Activated B cell treated with CpG ODN at 0.5 μM for 24 hours (primary cell): ENCODE measurements at places on chromosomes 5 and 9. TPM values are rescaled to one million over a fixed set of nuclear protein-coding genes. Genes with fewer than 3 reads are reported as not detected.

DNA sequence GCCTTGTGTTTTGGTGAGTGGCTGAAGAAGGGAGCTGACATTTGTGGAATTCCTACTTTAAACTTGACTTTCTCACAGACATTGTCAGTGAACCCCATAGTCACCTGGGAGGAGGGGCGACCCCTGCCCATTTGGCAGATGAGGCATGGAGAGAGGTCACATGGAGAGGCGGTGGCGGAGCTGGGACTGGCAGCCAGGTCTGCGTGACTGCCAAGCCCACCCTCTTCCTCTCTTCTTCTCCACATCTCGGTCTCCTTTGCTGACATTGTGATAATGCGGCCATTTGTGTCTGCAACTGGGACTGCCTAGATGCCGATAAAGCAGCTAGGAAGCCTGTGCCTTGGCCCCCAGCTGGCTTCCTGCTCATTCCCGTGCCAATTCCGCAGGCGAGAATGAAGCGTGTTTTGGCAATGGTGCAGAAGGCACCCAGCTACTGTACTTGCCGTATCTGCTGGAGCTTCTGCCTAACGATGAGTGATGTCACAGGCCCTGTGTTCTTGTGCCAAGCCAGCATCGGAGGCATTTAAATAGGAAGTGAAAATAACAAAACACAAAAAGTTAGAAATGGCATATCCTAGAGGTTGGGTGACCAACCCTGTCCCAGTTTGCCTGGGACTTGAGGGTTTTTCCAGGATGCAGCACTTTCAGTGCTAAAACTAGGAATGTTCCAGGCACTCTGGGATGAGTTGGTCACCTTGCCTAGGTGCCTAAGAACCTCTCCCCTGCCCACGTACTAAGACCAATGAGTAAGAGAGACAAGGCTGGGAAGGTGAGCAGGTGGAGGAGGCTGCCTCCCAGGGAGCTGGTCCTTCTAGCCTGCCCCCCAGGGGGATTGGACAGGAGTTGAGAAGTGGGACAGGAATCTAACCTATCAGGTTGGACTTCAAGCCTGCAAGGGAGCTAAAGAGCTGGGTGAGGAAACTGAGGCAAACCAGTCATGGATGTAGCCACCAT is 23.6 kb downstream of the OLFML2A start:
- H3K4me3 ChIP-seq, result peak overlapping the region; percentile 64
- DNase-seq, result peak; percentile 30
- peak overlapping the region; percentile 94 for H3K27ac ChIP-seq
- no peaks in the 10 kb centered on the region for H3K36me3 ChIP-seq
- H3K4me1 ChIP-seq, result peaks cover 40% of the 10 kb centered on the region

DNA sequence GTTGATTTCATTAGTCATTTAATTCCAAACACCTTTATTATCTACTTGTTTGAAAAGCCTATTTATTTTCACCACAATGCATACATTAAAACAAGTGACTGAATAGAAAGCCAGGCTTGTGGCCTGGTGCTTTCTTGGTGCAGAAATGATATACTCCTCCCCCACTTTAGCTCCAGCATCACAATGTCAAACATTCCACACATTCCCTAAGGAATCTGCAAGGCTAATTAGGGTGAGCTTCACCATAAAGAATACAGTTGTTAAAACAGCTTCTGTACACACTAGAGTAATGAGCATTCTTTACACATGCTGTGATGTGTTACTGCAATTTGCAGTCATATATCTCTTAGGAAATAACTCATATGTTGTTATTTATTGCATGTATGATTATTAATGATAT is 705.7 kb downstream of the CETN3 start:
- H3K27ac ChIP-seq, result no peak overlapping the region
- no peak overlapping the region for H3K4me3 ChIP-seq
- no peak for DNase-seq

GRCh38 chr5:133403741-133404364 is 208.5 kb downstream of the FSTL4 start:
- H3K36me3 ChIP-seq, result no peaks in the 10 kb centered on the region
- H3K4me1 ChIP-seq, result peaks cover 11% of the 10 kb centered on the region
- no peak overlapping the region for H3K4me3 ChIP-seq
- no peak overlapping the region for H3K27ac ChIP-seq
- no peaks in the 10 kb centered on the region for H3K27me3 ChIP-seq

The TGFBI gene
- total RNA-seq, result 1.1 and 1.3 TPM in 2 replicates

DNA sequence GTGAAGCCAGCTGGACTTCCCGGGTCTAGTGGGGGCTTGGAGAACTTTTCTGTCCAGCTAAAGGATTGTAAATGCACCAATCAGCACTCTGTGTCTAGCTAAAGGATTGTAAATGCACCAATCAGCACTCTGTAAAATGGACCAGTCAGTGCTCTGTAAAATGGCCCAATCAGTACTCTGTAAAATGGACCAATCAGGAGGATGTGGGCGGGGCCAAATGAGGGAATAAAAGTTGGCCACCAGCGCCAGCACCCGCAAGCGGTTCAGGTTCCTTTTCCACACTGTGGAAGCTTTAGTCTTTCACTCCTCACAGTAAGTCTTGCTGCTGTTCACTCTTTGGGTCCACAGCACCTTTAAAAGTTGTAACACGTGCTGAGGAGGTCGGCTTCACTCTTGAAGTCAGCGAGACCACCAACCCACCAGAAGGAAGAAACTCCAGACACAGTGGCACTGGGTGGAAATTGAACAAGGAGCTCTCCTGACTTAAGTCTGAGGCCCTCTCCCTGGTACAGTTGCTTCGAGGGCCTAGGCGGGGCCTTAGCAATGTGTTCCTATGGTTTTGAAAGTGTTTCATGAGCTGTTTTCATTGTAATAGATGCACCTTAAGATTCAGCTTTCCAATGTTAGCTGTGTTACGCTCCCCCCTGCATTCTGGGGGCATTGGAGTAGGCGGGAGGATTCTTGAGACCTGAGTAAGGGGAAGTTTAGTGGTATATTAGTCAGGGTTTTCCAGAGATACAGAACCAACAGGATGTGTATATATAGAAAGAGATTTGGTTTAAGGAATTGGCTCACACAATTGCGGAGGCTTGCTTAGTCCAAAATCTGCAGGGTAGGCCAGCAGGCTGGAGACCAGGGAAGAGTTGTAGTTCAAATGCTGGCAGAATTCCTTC is 21.5 kb upstream of the MYO10 start:
- no peaks in the 10 kb centered on the region for H3K36me3 ChIP-seq
- H3K27me3 ChIP-seq, result no peaks in the 10 kb centered on the region

DNA sequence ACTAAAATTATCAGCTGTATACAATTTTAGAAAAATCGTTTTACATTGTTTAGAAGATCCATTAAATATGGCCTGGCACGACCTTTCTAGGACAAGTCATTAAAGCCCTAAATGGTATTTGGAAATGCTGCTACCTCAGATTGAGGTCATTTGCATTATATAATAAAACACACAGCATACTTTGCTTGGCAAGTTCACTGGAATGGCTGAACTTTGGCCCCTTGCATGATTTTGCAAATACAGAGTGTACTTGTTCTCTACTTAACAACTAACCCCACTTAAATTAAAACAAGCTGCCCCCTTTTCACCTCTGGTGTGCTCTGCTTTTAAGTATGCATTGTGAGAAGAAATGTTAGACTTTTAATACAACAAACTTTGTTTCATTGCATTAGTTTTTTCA is 860.1 kb downstream of the PTPRD start:
- no peaks in the 10 kb centered on the region for H3K36me3 ChIP-seq
- no peak overlapping the region for H3K4me3 ChIP-seq
- H3K27me3 ChIP-seq, result peaks cover 3% of the 10 kb centered on the region

- no peak overlapping the region for H3K4me3 ChIP-seq
- H3K27me3 ChIP-seq, result no peaks in the 10 kb centered on the region
- peaks cover 86% of the 10 kb centered on the region for H3K36me3 ChIP-seq
- no peaks in the 10 kb centered on the region for H3K4me1 ChIP-seq
- no peak overlapping the region for H3K27ac ChIP-seq
Measured at GRCh38 chr9:113187929-113188595, 33.0 kb downstream of the FKBP15 start.

DNA sequence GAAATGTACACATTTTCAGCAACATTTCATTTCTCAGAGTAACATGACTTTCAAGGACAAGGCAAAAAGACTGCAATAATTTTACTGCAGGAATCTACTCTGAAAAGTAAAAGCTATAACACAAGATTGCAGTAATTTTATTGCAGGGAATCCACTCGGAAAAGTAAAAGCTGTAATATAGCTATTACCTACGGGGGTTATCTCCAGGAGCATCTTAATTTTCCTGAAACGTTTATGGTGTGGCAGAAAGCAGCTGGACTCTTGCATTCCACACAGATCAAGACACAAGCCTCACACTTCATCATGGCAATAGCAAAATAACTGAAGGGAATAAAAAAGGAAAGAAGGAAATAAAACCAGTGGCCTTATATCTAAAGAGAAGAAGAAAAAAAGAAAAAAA is 171.2 kb downstream of the TSSK1B start:
- H3K4me3 ChIP-seq, result no peak overlapping the region
- H3K27ac ChIP-seq, result no peak overlapping the region
- H3K27me3 ChIP-seq, result peaks cover 12% of the 10 kb centered on the region

The DMGDH gene
- total RNA-seq, result not detected in 2 replicates
